ENCODE measurements at places on chromosomes 2 and 18. TPM values are rescaled to one million over a fixed set of nuclear protein-coding genes. Genes with fewer than 3 reads are reported as not detected.
A peak's percentile ranks its signal among the peaks of the same experiment; 100 is the strongest.

DNA sequence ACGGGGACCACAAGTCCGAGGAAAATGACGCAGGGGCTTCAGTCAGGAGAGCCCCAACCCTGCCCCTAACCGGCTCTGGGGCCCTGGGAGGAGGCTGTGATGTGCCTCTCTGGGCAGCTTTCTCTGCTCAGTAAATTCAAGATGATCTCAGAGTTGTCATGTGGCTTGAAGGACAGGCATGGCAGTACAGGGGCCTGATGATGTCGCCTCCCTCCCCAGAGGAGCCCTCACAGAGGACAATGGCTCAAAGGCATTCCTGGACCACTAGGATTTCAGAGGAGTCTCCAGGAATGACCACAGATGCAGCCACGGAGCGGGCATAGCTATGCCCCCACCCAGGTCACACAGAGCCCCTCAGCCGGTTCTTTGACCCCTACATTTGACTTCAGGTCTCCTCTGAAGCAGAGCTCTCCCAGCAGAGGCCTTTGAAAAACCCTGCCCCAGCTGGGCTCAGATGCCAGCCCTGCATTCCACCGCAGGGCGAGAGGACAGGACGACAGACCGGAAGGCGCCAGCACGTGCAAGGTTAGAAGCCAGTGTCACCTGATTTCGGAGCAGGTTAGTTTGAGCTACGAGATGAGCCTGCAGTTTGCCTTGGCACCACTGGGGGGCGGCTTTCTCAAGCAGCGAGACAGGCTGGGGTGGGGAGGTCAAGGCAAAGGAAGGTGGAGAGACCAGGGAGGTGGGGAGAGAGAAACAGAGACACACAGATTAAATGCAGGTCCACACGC lies 39.2 kb downstream of the BIN1 start:
- DNase-seq = peak; percentile 70
- no peak overlapping the region for H3K27ac ChIP-seq
- no peaks in the 10 kb centered on the region for H3K27me3 ChIP-seq
- H3K4me1 ChIP-seq = peaks cover 5% of the 10 kb centered on the region
- H3K4me3 ChIP-seq = no peak overlapping the region

DNA sequence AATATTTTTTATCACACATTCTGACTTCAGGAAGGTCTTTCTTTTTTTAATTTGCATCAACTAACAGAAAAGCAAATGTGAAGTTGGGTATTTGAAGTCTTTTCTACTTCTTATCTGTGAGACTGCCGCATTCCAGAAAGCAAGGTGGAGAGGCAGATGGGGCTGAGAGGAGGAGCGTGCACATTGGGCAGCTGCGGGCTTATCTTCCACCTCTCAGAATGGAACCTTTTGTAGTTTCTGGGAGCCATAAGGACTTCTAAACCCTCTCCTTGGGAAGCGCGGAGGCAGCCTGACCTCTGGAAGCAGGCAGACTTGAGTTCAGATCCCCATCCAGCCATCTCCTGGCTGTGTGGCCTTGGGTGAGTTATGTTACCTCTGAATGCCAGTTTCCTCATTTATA lies 3.9 kb downstream of the MAPRE3 start:
- DNase-seq = no peak
- no peaks in the 10 kb centered on the region for H3K4me1 ChIP-seq
- H3K4me3 ChIP-seq = no peak overlapping the region

DNA sequence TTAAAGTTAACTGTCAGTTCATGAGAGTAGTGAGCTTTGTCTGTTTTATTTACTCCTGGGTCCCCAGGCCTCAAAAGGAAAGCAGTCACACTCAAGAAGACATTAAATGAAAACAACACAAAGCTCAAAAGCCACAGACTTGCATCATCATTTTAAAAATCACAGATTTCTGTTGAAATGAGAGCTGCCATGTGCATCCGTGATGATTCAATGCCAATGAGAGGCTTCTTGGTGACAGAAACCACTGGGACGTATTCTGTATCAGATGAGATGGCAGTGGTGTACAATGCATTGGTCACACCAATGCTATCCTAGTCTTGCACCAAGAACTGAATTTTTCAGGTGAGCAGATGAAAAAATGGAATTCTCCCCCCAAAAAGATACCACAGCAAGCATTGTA lies 204.8 kb downstream of the ANAPC1 start:
- no peaks in the 10 kb centered on the region for H3K4me1 ChIP-seq
- no peak overlapping the region for H3K4me3 ChIP-seq
- H3K27me3 ChIP-seq = no peaks in the 10 kb centered on the region
- DNase-seq = no peak
- no peaks in the 10 kb centered on the region for H3K36me3 ChIP-seq
- H3K27ac ChIP-seq = no peak overlapping the region

DNA sequence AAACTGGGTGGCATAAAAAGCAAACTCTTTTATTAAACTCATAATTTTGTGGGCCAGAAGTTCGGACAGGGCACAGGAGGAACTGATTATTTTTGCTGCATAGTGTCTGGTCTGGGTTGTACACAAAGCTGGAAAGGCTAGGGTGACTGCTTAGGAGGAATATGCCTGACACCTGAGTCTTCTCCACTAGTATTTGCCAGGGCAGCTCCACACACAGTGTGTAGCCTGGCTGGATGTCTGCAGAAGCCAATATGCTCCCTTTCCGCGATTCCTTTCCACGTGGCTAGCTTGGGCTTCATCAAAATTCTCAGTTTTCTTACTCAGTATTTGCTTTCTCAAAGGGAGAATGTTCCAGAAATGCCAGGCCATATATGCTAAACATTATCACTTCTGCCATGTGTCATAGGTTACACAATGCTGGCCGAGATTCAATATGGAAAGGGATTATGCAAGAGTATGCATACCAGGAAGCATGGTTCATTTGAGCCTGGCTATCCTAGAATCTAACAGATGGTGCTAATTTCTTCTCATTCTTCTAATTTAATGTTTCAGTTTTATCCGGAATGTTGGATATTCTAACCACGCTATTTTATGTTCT lies 142.7 kb upstream of the DOK6 start:
- no peak overlapping the region for H3K4me3 ChIP-seq
- H3K4me1 ChIP-seq = no peaks in the 10 kb centered on the region
- DNase-seq = no peak
- no peak overlapping the region for H3K27ac ChIP-seq
- no peaks in the 10 kb centered on the region for H3K36me3 ChIP-seq

- DNase-seq = no peak
- H3K4me3 ChIP-seq = no peak overlapping the region
- H3K36me3 ChIP-seq = no peaks in the 10 kb centered on the region
Measured at GRCh38 chr2:43592443-43592842, 3.4 kb downstream of the THADA start.

GRCh38 chr2:20868377-20868776 lies 45.5 kb upstream of the LDAH start:
- no peak overlapping the region for H3K4me3 ChIP-seq
- no peaks in the 10 kb centered on the region for H3K4me1 ChIP-seq
- peak; percentile 10 for DNase-seq
- H3K27ac ChIP-seq = no peak overlapping the region
- no peaks in the 10 kb centered on the region for H3K27me3 ChIP-seq

ORC4 gene
- 63.7 TPM for total RNA-seq

SP140 gene
- total RNA-seq = 107 TPM

KIF1A gene
- 0.24 TPM for total RNA-seq

All from naive thymus-derived CD4-positive, alpha-beta T cell (primary cell).